ENCODE measurements at places on chromosomes 11 and 22.

DNA sequence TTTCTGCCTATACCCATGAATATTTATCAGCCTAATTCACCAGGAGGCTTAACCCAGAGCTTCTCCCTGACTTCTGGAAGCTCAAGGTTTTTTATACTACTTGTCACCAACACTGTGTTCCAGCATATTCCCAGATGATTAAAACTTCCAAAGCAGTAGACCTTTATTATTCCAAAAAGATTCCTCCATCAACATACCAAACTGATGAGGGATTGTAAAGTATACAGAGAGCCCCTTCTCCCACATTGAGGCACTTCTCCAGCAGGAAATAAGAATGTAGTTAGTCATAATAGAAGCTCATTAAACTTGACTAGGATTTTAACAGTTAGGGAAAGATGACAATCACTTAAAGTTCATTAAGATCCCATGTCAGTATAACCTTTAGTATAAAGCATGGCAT lies 51.4 kb upstream of the CEP126 start:
- DNase-seq: no peak

GRCh38 chr11:19962053-19962800 lies 198.0 kb downstream of the DBX1 start:
- DNase-seq: no peak

GRCh38 chr11:57787006-57787604 lies 25.5 kb downstream of the CTNND1 start:
- DNase-seq: no peak

DNA sequence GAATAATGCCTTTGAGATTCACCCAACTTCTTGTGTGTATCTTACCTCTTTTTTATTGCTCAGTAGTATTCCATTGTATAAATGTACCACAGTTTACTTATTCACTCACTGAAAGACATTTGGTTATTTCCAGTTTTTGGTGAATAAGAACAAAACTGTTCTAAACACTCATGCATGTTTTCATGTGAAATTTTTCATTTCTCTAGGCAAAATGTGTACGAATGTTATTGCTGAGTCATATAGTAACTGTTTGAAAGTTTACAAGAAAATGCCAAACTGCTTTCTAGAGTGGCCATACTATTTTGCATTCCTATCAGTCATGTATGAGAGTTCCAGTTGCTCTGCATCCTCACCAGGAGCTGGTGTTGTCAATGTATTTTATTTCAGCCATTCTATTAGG lies 8.8 kb upstream of the EMSY start:
- DNase-seq: no peak

DNA sequence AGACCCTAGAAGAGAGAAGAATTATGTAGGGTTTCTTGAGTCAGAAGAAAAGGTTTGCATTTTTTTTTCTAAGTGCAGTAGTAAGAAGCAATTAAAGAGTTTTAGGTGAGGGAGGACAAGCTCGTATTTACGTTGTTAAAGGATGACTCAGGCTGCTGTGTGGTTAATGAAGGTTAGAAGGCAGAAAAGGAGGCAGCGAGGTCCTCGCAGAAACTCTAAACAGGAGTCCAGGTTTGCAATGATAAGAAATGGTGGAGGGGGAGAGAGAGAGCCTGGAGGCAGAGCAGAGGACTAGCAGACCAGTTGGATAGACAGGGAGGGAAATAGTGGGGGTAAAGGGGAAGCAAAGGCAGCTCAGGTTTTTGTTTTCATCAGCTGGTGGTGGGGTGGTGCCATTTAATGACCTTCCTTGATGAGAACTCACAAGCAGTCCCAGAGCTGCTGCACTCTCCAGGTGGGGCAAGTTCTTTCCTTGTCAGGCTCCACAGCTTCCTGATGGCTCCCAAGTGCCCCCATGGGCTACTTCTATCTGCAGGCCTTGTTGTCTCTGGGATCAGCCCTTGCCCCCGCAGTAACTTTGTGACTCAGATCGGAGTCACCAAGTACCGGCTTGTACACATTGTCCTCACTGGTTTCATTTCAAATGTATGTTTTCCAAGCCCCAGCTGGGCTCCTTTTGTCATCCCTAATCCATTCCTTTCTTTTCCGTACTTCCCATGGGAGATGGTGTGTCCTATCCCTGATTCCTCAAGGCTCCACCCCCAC lies 8.3 kb upstream of the INSC start:
- no peak for DNase-seq

GRCh38 chr11:66889960-66890359 lies 33.1 kb downstream of the LRFN4 start:
- DNase-seq: peak; percentile 43

DNA sequence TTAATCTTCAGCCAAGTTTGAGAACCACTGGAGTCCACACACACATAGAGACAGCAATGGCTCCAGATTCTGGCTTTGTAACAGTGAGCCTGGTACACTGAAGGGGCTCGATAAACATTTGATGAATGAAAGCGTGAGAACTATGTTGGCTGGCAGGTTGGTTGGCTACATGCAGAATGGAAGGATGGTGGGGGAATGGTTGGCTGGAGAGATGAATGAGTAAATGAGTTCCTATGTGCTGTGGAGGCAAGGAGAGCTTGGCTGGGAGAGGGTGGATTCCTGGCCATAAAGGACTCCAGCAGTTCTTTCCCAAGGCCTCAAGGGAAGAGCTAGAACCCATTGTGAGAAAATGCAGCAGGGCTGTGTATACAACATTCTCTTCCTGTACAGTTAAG lies 168.0 kb upstream of the NECTIN1 start:
- no peak for DNase-seq

DNA sequence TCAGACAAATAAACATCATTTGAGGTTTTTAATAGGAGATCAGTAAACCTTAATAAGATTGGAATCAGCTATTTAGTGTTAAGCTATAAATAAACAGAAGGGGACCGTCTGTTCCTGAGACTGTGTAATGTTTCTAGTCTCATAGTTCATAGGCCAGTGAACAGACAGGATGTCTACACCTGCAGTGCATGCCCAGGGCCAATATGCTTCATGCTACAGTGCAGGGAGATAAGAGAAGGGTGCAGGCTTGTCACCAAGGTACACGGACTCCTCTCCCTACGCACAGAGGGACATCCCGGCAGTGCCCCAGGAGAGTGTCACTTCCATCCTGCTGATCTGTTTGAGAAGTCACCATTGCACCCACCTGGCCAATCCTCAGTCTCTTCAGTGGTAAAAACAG lies 148.6 kb downstream of the OPCML start:
- DNase-seq: no peak

GRCh38 chr11:45301537-45302246 lies 15.6 kb upstream of the SYT13 start:
- DNase-seq: no peak

- no peak for DNase-seq
Observed at GRCh38 chr11:116065986-116066385, 561.8 kb upstream of the CADM1 start.

DNA sequence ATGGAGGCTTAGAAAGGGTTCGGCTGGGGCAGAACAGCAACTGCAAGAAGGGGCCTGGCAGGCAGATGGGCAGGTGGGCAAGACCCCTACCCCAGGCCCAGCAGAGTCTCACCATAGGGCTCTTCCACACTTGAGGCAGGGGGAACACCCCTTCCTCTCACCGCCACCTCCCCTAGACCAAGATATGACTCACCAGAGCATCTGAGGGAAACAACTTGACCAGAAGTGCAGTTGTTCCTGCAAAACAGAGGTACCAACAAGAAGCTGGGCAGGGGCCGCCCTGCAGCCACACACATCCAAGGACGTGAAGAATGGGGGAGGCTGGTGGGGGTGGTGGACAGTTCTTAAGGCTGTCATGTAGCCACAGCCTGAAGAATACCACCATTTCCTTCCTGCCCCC lies 10.9 kb downstream of the TMPRSS5 start:
- no peak for DNase-seq

DNA sequence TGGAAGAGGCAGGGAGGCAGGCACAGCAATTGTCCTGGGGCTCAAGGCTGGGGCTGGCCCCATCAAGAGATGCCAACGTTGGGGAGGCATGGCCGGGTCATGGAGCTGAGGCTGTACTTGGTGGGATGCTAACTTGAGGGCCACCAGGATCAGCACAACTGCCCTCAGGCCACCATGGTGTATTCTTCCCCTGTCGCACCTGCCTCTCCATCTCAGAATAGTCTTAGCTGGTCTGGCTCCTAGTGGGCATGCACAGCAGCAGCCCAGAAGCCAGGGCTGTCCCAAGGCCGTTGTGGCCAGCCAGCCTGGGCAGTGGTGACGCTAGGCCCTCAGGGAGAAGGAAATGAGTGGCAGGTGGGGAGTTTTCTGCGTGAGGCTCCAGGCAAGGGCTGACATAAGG lies 91.3 kb downstream of the DHCR7 start:
- DNase-seq: no peak

GRCh38 chr11:134592391-134592990 lies 180.4 kb upstream of the B3GAT1 start:
- DNase-seq: peak; percentile 37

- no peak for DNase-seq
Observed at GRCh38 chr11:64866173-64866491, 12.3 kb downstream of the EHD1 start.

DNA sequence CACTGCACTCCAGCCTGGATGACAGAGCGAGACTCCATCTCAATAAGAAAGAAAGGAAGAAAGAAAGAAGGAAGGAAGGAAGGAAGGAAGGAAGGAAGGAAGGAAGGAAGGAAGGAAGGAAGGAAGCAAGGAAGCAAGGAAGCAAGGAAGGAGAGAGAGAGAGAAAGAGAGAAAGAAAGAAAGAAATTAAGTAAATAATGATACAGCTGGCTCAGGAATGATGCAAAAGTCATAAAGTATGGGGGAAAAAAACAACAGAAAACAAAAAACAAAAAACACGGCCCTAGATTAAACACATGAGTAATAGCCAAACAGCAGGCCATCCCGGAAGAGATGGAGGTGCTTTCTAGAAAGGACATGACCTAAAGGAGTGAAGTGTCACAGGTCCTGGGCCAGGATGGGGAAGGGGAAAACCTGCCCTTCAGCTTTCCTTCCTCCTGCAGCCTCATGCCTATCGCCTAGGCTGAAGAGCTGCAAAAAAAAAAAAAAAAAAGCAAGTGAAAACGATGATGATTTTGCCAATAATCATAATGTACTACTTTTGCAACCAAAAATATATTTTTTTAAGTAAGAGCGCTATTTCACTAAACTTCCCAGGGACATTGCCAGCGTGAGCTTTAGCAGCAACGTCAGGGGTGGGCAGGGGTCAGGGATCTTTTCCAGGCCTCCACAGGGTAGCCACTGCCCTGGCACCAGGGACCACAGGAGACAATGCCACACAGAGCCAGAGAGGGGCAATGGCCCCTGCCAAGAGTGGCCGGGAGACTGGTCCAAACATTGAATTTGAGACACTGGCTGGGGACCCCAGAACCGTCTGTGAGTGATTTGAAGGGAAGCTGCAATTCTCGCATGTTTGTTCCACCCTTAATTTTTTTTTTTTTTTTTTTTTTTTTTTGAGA lies 28.2 kb upstream of the TMPRSS4 start:
- no peak for DNase-seq

- no peak for DNase-seq
Observed at GRCh38 chr11:20584093-20584774, 15.2 kb upstream of the SLC6A5 start.

DNA sequence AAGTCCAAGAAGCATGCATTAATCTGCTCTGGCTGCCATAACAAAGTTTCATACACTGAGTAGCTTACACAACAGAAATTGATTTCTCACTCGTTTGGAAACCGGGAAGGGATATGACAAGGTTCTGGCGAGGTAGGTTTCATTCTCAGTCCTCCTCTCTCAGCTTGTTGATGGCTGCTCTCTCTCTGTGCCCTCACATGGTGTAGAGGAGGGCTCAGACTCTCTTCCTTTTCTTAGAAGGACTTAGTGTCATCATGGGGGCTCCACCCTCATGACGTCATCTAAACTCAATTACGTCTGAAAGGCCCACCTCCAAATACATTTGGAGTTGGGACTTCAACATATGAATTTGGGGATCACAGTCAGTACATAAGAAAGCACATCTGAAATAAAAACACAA lies 18.6 kb downstream of the GLYATL1 start:
- no peak for DNase-seq

- DNase-seq: no peak
Observed at GRCh38 chr11:11039208-11039965, 181.5 kb upstream of the ZBED5 start.

- no peak for DNase-seq
Observed at GRCh38 chr11:33021937-33022336, 6.3 kb downstream of the DEPDC7 start.

DNA sequence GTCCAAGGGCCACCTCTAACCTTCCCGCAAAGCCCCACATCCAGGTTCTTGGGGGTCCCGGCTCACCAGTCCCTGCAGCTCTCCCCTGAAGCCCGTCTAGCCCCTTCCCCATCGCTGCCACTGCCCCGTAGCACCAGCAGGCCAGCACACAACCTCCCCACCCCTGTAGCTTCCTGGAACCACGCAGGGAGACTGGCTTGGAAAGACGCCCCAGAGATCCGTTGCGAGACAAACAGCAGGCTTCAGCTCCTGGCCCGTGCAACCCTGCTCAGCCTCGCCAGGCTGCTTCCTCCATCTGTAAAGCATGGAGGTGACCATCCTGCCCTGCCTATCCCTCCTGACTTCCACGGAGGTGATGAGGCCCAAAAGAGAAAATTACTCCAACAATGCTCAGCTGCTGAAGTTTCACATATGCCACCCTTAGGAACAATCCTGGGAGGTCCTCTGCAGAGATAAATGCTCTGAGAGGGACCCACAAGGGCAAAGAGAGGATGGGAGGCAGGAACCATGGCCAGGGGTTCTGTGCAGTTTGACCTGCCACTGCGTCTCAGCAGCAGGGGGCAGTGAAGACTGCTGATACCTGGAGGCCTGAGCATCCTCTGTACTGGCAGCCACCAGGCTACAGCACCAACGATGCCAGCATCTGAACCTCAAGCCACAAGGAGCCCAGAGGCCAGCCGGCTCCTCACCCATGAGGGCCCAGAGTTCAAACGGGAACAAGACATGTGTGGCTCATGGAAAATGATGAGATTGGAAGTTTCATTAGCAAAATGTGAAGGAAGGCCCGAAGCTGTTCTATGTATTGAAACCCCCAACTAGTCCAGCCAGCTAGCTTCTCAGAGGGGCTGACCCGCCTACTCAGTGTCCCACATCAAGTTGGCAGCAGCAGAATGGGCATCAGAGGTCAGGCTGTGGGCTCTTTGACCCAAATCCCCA lies 16.1 kb downstream of the DGCR2 start:
- no peak for DNase-seq

DNA sequence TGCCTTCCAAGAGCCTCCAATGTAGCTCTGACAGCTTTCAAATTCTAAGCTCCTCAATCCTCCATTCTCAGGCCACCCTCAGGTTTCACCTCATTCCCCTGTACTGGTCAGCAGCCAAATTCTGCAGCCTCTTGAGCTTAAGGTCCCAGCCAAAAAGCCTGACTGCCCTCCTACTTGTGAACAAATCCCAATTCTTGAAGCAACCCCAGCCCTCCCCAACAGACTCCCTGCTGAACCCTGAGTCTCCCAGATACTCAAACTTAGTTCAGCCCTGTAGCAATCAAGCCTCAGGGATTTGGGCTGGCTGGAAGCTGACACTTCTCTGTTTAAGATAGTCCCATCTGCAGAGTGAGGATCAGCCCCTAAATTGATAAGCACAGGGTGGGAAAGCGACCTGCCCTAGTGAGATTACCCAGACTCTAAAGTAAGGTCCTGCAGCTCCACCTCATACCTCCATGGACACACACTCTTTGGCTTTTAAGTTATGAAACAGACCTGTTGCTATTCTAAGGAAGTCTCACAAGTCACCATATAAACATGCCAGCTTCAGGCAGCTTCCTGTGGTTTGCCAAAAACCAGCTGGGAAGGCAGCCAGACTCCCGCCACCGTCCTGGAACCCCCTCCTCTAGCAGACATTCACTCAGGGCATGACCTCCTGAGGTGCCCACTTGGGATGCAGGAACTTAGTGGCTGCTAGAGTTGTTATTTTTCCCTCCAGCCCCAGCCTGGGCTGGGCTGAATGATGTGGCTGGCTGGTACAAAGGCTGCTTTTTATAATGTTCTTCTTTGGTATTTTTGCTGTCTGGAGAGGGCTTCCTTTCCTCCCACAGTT lies 82.5 kb upstream of the PICALM start:
- no peak for DNase-seq

Measured in neuronal stem cell (in vitro differentiated cells).